Endothelial cell of umbilical vein (primary cell): ENCODE measurements at places on chromosomes 7 and 10.

DNA sequence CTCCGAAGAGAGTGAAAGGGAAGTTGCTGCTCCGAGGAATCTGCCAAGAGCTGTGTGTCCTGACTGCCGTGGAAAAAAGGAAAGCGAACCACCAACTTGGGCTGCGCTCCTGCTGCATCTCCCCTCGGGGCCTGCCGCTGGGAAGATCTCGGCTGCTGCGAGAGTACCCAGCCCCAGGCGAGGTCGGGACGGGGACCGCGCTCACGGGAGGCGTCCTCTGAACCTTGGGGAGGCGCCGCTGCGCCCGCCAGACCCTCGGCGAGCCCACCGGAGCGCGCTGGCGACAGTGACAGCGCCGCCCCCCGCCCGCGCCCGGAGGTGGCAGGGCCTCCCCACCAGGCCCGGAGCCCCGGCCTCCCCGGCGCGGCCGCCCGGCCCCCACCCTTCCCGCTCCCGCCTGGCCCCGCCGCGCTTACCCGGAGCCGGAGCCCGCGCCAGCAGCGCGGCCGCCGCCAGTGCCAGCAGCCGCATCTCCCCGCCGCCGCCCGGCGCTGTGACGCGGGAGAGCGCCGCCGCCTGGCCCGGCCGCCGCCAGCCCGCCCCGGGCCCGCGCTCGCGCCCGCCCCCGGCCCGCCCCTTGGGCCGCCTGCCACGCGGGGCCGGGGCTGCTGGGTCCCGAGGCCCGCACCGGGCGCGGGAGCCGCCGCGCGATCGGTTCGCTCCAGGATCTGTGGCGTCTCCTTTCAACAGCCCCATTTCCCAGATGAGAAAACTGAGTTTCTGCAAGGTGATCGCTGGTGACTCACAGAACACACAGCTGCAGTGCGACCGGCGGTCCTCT is at the start of gene VSTM4:
Gene VSTM4 (minus strand): TSS at position 508 of the 781 bp plus-strand sequence. CDS start 37 bp downstream, at position 471.
- DNase-seq = peak; percentile 20

GRCh38 chr10:4329225-4329624 is 496.8 kb upstream of the AKR1E2 start:
- DNase-seq = no peak

DNA sequence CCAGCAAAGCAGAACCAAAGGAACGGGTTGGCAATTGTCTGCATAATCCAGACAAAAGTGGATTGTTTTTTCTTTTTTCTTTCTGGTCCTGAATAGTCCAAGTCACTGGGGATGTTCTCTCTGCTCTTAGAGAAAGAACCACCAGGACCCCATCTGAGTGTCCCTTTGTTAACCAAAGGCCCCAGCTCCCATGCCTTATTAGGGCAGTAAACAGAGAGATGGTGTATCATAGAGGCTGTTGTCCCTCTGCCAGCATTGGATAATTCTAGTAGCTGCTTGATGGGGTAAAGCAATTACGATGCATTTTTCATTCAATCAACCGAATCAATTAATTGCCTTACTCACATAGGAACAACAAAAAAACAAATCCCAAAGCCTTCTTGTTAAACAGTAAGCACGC is 213.0 kb downstream of the BUB3 start:
- no peak for DNase-seq

- no peak for DNase-seq
Observed at GRCh38 chr10:113239566-113240350, 289.7 kb downstream of the TCF7L2 start.

GRCh38 chr10:20207653-20208052 is 391.4 kb downstream of the PLXDC2 start:
- no peak for DNase-seq

DNA sequence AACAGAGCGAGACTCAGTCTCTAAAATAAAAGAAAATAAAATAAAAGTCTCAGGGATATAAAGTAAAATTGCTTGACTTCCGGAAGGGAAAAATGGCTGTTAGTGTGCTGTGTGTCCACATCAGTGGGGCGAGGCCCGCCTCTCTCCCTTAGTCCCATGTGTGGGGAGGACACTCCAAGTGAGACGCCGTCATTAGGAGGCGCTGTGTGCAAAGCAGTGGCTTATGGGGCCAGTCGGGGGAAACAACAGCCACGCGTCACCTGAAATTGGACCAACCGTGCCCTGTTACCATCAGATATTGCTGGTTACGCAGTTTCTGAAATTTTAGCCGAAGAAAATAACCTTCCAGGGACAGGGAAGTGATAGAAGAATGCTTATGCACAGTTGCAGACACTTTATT is 15.8 kb downstream of the SFXN4 start:
- no peak for DNase-seq

DNA sequence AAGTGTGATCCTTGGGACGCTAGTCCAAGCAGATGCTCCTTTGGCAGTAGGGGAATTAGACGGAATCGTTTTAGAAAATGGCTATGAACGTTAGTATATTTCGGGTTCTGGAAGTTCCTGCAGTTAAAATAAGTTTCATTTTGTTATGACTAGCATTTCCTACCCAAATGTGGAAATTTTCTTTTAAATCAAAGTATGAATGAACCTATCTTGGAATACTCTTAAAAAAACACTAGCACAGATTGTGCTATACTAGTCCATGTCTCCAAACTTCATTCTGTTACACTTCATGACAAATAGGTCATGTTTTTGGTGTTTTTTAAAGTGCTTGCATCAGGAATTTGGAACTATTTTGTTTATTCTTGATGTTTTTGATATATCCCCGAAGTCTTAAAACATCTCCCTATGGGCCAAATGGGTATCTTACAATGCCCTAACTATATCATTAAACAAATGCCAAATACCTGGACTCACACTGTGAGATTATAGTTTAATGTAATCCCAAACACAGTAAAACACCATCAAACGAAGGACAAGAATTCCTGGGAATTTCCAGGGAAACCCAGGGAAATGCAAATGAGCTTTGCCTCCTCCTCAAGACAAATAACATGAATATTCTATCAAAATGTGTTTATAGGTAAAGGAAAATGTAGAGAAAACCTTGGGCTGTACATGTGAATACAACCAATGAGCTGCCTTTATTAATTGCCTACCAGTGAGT is 75.9 kb upstream of the PTPRZ1 start:
- no peak for DNase-seq

DNA sequence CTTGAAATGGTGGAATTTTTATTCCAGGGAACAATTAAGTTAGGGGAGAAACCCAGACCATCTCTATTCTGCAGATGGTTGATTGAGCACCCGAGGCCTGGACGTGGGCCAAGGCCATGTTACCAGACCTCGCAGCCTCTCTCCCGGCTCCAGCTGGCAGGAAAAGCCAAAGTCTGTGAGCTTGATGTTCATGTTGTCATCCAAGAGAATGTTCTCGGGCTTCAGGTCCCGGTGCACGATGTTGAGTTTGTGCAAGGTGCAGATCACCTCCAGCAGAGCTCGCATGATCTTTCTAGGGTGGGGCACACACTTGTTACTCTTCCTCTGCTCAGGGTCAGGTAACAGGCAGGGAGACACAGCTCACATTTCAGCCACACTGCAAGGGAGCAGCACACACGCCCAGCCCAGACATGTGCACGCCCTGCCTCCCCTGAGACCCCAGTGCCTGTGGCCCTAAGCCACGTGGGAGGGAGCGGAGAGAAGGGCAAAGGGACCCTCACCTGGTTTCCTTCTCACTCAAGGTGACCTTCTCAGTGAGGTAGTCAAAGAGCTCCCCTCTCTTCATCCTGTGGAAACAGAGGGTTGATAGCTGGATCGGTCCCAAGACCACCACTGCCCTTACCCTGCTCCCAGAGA is 9.5 kb downstream of the PHKG1 start:
- peak; percentile 42 for DNase-seq

- DNase-seq = peak; percentile 74
Observed at GRCh38 chr7:26376175-26376917, 84.7 kb downstream of the SNX10 start.

GRCh38 chr10:97781618-97782331 is 10.0 kb upstream of the SFRP5 start:
- no peak for DNase-seq

DNA sequence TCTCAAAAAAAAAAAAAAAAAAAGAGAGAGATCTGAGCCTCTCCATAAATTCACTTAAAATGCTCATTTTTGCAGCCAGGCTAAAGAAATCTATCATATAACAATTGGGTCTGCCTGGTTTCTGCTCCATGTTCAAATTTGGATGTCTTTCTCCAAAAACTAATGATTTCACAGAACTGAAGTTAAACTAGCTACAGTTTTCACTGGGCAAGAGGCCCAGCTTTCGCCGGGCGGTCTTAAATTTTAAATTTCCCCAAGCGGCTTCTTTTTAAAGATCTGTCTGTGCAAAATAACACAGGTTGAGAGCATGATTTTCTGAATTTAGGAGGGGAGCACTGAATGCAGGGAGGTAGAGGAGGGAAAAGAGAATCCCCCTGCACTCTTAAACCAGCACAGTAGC is 603.4 kb downstream of the KCNMA1 start:
- DNase-seq = no peak

GRCh38 chr7:24914465-24914859 is 65.5 kb downstream of the OSBPL3 start:
- no peak for DNase-seq

- no peak for DNase-seq
Observed at GRCh38 chr7:51223505-51223904, 93.1 kb downstream of the COBL start.

DNA sequence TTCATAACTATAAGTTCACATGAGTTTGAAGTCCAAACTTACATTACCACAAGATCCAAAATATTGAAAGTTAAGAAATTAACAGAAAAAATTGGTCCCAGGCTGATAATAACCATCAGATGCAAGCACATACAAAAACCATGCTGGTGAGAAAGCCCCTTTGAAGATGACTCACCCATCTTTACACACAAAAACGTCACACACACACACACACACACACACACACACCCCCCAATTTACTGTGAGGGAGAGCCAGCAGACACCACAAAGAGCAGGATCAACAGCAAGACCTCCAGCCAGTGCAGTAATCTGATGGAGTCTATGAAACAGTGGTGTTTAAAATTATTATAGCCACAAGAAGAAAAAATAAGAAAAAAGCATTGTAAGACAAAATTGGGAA is 50.1 kb upstream of the DRGX start:
- DNase-seq = no peak

- no peak for DNase-seq
Observed at GRCh38 chr10:14579405-14579804, 195.3 kb downstream of the FAM107B start.

DNA sequence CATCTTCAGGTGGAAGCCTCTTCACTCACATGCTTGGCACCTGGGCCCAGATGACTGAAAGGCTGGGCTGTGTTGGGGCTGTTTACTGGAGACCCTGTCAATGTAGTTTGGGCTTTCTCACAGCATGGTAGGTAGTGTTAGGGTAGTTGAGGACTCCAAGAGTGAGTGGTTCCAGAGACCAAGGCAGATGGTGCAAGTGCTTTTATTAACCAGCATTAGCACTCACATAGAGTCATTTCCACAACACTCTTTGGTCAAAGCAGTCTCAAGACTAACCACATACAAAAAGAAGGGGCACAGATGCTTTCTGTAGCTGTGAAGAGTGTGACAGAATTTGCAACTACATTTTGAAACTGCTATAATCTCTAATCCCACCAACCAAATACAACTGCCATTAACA is 135.0 kb downstream of the RTKN2 start:
- no peak for DNase-seq

- DNase-seq = no peak
Observed at GRCh38 chr10:34575882-34576281, 239.2 kb downstream of the PARD3 start.

GRCh38 chr10:45000138-45000751 is 478 bp upstream of the ZNF22 start:
- peak; percentile 71 for DNase-seq

DNA sequence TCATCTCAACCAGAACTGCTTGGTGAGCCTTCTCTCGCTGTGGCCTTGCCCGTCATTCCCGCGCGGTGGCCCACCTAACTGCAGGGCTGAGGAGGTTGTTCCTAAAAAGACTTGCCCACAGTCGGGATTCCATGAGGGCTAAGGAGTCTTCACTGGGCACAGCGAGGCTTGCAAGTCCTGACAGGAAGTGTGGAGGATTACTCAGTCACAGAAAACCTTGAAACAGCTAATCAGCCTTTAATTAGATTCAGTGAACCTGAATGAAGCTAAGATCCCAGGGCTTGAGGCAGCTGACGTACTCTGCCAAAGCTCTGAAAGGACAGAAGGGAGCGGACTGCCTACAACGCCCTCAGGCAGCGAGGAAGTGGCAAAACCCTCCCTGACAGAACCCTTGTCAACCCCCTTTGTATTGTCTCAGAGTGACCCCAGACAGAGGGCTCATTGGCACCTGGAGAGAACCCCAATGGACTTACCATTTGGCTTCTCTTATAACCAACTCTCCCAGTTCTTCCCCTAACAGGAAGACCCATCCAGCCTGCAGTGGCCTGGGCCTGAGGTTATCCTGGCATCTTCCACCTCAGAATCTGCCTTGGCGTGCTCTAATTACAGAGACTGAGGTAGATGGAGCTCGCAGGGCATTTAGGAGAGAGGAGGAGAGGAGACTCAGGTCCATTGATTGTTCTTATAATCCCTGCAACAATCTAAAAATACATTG is 2.5 kb upstream of the LAMB4 start:
- DNase-seq = no peak

- DNase-seq = no peak
Observed at GRCh38 chr10:14562218-14563075, 212.2 kb downstream of the FAM107B start.

DNA sequence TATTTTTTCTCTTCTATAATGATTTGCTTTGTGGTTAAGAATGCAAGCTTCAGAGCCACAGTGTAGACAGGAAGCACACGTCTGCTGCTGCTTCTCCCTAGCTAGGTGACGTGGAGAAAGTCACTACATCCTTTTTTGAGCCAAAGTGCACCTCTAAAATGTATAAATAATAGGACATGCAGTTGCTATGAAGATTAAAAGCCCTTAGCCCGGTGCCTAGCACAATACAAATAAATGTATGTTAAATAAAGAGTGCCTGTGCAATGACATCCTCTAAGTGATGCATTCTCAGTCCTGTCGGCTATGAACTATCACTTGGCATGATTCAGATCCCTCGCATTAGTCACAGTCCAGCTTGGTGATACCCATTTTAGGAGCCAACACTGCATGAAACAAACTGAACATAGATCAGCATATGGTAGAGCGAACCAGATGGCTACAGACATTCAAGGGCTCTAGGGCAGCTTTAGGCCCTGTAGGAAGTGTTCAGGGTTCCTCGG is 4.8 kb upstream of the TRDMT1 start:
- peak; percentile 42 for DNase-seq

GRCh38 chr7:42932811-42933591 is 825 bp downstream of the MRPL32 start:
- DNase-seq = peak; percentile 77
